ENCODE measurements at places on chromosomes 13 and 19. TPM values are rescaled to one million over a fixed set of nuclear protein-coding genes. Genes with fewer than 3 reads are reported as not detected.
A peak's percentile ranks its signal among the peaks of the same experiment; 100 is the strongest.

The PALM3 gene
- total RNA-seq, result not detected

GRCh38 chr19:40797963-40798682, 868 bp upstream of the EGLN2 start:
- DNase-seq, result peak; percentile 38
- peaks cover 33% of the 10 kb centered on the region for H3K4me1 ChIP-seq
- H3K4me3 ChIP-seq, result peak overlapping the region; percentile 55
- H3K36me3 ChIP-seq, result no peaks in the 10 kb centered on the region

DNA sequence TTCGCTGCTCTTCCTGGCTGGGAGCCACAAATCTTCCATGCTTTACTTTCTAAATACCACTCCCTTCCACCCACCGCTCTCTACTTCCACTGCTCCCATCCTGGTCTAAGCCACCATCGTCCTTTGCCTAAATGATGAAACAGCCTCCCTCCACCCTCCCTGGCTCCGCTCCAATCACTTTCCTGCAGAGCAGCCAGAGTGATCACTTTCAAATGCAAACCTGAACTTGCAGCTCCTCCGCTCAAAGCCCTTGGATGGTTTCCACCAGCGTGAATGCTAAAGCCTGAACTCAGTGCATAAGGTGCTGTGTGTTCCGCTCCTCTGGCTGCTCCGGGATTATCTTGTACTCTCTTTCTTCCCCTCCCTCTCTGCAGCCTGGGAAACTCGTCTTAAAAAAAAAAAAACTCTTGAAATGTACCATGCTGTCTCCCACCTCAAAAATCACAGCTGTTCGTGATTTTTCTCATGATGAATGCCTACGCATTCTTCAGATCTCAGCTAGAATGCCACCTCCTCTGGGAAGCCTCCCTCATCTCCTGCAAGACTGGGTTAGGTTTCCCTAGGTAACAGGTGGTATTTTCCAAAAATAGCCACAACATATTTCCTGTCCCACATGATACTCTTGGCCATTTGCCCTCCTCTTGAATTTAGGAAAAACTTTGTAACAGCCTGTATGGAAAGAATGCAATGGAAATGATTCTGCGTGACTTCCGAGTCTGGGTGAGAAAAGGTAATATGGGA, 3.7 kb upstream of the SIN3B start:
- DNase-seq, result peak; percentile 39
- H3K27ac ChIP-seq, result peak overlapping the region; percentile 46
- peaks cover 15% of the 10 kb centered on the region for H3K4me1 ChIP-seq
- no peaks in the 10 kb centered on the region for H3K27me3 ChIP-seq

DNA sequence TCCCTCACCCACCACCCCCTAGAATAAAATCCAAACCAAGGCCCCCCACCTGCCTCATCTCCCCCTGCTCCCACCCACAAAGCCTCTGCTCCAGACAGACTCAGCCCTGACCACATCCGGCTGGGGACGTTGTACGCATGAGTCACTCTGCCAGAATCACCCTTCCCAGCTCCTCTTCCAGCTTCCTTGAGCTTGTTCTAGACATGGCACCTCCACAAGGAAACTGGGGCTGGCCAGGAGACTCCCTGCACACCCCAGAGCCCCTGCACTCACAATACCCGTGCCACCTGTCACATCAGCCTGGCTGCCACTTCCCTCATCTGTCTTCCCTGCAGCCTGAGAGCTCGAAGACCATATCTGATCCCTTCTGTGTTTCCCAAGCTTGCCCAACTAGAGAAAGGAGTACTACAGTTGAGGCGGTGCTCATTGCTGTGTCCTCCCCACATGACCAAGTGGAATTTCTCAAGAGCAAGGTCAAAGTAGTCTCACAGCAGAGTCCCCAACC, 9.7 kb downstream of the DEDD2 start:
- H3K27ac ChIP-seq, result no peak overlapping the region
- no peak for DNase-seq
- H3K36me3 ChIP-seq, result peaks cover 83% of the 10 kb centered on the region
- no peaks in the 10 kb centered on the region for H3K27me3 ChIP-seq
- H3K4me1 ChIP-seq, result no peaks in the 10 kb centered on the region

The TSHZ3 gene
- total RNA-seq, result 1.6 TPM

DNA sequence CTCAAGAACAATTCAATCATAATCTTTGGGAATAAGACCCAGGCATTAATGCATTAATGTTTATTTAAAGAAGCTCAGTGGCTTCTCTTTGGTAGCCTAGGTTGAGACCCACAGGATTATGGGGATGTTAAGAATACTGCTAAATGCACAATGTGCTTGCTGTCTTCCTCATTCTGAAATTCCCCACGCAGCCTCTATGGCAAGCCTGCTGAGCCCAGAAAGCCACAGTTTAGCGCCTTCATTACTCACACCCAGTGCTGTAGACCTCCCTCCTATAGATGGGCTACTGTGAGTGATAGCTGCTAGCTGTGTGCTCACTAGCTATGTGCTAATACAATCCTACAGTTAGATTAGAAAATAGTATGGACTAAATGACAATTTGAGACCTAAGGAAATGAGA, 90.6 kb downstream of the TNFSF13B start:
- H3K27ac ChIP-seq, result no peak overlapping the region
- no peaks in the 10 kb centered on the region for H3K27me3 ChIP-seq
- no peak overlapping the region for H3K4me3 ChIP-seq

The CABP5 gene
- not detected for total RNA-seq

DNA sequence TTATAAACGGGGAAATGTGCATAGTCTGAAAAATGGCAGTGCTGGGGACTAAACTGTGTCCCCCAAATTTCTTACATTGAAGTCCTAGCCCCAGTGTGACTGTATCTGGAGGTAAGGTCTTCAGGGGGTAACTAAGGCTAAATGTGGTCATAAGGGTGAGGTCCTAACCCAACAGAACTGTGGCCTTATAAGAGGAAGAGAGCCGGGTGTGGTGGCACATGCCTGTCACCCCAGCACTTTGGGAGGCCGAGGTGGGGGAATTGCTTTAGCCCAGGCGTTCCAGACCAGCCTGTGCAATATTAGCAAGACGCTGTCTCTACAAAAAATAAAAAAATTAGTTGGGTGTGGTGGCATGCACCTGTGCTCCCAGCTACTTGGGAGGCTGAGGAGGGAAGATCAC, 17.8 kb downstream of the PROZ start:
- peaks cover 76% of the 10 kb centered on the region for H3K36me3 ChIP-seq
- H3K4me1 ChIP-seq, result no peaks in the 10 kb centered on the region
- H3K4me3 ChIP-seq, result no peak overlapping the region
- no peaks in the 10 kb centered on the region for H3K27me3 ChIP-seq
- H3K27ac ChIP-seq, result no peak overlapping the region

The CEACAM8 gene
- total RNA-seq, result not detected

The ZNF223 gene
- 0.91 TPM for total RNA-seq
